ENCODE measurements at places on chromosomes 4 and X.

- no peak for DNase-seq
Observed at GRCh38 chr4:25235401-25235800, 1.6 kb downstream of the PI4K2B start.

GRCh38 chr4:155768370-155768769 lies 9.5 kb downstream of the GUCY1B1 start:
- DNase-seq = no peak

- DNase-seq = no peak
Observed at GRCh38 chr4:38989487-38989886, 42.7 kb downstream of the TMEM156 start.

GRCh38 chrX:128728943-128729342 lies 676.7 kb upstream of the ACTRT1 start:
- no peak for DNase-seq

DNA sequence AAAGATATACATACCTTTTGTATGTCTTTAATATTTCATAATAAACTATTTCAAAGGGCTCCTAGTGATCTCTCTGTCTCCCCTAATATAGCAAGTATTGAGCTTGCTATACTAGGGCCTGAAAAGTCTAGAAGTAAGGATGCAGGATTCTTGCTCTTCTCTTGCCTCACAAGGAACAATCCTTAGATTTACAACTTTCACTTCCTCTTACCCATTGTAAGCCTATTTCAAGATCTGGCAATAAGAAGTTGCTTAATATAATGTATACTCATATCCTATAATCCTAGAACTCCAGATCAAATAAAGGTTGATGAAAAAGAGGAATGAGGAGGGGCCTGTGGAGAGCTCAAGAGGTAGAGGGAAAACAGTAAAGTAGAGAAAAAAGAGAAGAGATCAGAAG lies 40.8 kb upstream of the CHRDL1 start:
- DNase-seq = no peak

- DNase-seq = no peak
Observed at GRCh38 chr4:165331823-165332222, 4.4 kb downstream of the MSMO1 start.

DNA sequence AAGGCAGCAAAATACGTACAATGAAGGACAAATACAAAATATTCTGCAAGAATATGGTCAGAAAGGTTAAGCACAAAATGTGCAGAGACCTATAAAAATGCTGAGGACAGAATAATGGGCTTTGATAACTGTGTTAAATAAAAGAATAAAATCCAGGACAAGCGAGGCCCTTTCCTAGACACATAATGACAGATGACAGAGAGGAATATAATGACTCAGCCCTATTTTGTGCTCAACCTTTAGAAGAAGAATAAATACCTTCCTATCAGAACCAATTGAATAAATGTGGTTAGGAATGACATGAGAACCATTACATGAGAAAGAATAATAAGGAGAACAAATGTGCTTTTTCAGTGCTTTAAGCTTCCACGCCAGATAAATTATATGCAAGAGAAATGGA lies 178.0 kb downstream of the TEX13C start:
- no peak for DNase-seq

DNA sequence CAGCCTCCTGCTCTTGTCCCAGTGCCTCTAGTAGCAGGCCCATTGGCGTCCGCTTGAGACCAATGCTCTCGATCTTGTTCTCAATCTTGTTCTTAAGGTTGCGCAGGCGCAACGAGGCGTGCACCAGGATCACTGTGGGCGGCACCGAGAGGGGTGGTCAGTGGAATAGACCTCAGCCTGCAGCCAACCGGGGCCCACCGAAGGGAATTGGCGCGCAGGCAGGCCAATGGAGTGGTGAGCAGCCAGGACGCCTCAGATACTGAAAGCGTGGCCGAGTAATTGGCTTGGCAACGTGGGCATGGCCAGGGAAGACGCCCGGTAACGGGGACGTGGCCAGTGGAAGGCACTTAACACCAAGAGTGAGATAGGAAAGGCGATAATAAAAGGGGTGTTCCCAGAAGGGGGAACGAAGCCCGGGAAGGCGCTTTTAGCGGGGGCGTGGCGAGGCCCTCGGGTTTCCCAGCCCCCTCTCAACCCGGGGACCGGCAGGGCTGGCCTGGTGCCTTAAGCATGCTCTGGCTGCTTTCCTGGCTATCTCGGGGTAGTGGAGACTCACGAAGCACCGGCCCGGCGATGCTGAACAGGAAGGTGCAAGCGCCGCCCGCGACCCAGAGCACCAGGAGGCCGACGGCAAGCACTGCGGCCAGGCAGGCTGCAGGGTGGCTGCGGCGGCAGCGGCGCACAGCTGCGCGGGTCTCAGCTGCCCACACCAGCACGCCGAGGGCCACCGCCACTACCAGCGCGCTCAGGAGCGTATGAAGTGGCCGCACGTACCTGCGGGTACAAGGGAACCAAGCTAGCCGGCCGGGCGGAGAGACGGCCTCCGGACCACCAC lies 1.7 kb downstream of the PRAF2 start:
- DNase-seq = no peak

- no peak for DNase-seq
Observed at GRCh38 chr4:127148165-127148564, 484.6 kb upstream of the INTU start.

- DNase-seq = no peak
Observed at GRCh38 chrX:149036086-149036485, 469.0 kb downstream of the IDS start.

- no peak for DNase-seq
Observed at GRCh38 chrX:24920769-24921168, 95.0 kb downstream of the ARX start.

GRCh38 chrX:11553594-11553993 lies 112.1 kb downstream of the ARHGAP6 start:
- DNase-seq = no peak

DNA sequence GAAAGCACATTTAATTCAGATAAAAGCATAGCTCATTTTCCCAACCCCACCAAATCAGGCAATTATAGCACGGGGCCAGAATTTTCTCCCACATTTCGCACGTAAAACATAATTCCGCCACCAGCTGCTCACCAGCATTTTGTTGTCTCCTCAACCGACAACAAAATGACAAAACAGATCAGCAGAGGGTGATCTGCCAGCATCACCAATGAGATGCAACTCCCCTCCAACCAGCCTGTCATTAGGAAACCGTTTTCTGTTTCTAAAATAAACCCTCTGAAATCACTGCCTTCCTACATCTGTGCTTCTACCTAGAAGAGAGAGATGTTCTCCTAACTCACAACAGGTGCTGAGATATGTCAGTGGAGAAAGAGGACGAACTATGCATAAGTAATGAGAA lies 654.8 kb upstream of the CPEB2 start:
- DNase-seq = no peak

GRCh38 chrX:2374086-2374485 lies 126.7 kb downstream of the DHRSX start:
- no peak for DNase-seq

GRCh38 chr4:151218343-151218742 lies 58.6 kb upstream of the PRSS48 start:
- DNase-seq = no peak

- DNase-seq = no peak
Observed at GRCh38 chrX:19332983-19333382, 10.7 kb upstream of the PDHA1 start.

DNA sequence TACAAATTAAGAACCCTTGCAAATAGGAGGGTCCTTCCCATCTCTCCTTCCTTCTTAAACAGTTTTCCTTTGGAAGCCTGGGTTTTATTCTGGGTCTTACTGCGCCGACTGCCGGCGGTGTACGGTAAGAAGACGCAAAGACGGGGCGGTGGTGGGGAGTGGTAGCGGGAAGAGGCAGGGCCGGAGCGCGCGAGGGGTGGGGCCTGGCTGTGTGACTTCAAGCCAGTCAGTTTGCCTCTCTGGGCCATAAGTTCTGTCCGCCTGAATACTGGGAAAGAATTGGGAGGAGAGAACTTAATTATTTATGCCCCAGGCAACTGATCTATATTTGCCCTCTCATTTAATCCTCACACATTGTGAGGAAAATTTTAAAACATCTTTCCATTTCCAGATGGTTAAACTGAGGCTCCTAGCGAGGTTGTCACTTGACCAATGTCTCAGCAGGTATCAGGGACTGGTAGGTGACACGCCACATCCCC lies 726 bp upstream of the KANTR start:
- peak; percentile 31 for DNase-seq

GRCh38 chr4:101279377-101279871 lies 67.9 kb downstream of the PPP3CA start:
- DNase-seq = no peak

GRCh38 chr4:98564852-98565251 lies 93.6 kb downstream of the TSPAN5 start:
- DNase-seq = no peak

GRCh38 chrX:13059637-13060499 lies 15.4 kb upstream of the FAM9C start:
- no peak for DNase-seq

- DNase-seq = no peak
Observed at GRCh38 chrX:302975-303374, 15.6 kb downstream of the GTPBP6 start.

GRCh38 chrX:48601741-48602394 lies 4.6 kb downstream of the WDR13 start:
- DNase-seq = no peak

DNA sequence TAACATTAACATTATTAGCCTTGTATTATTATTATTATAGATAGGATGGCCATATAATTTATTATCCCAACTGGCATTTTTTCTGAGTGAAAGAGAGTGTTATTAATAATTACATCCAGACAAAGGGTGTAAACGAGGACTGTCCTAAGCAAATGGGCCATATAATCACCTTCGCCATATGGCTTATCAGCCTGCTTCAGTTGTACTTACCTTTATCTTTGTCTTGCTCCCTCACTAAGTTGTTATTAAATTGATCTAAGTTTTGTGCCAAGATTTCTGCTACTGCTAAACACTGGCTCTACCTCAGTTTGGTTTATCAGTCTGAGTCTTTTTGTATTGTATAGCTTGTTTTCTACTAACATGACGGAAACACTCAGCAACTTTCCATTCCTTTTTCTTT lies 76.9 kb downstream of the STIM2 start:
- DNase-seq = no peak

GRCh38 chrX:151902813-151903591 lies 9.7 kb upstream of the MAGEA4 start:
- DNase-seq = no peak

DNA sequence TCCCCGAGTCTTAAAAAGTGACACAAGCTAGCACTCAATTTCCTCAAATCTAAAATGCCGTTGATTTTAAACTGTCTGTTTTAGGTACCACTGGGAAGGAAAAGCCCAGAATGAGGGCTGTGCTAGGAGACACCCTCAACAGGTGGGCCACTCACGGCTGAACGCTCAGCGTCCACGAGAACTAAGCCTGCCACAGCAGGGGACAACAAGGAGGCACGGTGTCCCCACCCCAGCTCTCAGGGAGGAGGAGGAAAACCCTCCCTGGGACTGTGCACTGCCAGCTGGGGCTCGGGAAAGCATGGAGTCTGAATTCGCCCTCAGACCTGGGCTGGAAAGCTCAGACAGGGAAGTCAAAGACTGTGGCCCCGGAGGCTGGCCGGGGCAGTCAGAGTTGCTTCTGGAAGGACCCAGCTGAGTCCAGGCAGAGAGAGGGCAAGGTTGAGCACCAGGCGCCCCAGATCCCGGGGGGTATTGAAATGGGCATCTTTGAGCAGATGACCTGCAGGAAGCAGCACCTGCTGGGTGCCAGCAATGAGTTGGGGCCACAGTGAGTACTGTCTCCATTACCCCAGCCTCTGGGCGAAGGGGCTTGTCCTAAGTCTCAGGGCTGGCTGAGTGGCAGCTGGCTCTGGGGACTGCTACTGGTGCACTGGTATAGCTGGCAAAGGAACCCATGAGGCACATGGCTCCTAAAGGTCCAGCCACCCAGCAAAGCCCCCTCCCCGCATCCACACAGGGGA lies 769 bp upstream of the CPZ start:
- DNase-seq = no peak

GRCh38 chr4:163663454-163664225 lies 169.2 kb downstream of the TMA16 start:
- no peak for DNase-seq

- no peak for DNase-seq
Observed at GRCh38 chr4:184850018-184850417, 24.2 kb upstream of the ACSL1 start.

- no peak for DNase-seq
Observed at GRCh38 chr4:113725963-113726362, 35.6 kb downstream of the CAMK2D start.

DNA sequence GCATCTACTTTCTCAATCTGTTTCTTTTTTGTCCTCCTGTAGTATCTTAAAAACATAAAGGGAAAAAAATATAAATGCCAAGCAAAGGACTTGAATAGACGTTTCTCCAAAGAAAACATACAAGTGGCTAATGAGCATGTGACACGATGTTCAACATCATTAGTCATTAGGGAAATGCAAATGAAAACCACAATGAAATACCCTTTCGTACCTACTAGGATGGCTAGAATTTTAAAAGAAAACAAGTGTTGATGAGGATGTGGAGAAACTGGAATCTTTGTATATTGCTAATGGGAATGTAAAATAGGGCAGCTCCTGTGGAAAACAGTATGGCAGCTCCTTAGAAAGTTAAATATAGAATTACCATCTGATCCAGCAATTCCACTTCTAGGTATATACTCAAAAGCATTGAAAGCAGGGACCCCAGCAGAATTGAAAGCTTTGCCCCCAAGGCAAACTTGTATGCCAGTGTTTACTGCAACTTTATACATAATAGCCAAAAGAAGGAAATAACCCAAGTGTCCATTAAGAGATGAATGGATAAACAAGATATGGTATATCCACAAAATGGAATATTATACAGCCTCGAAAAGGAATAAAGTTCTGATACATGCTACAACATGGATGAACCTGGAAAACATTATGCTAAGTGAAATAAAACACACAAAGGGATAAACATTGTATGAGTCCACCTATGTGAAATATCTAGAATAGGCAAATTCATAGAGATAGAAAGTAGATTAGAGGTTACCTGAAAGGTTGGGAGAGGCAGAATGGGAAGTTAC lies 138.3 kb downstream of the SH3KBP1 start:
- DNase-seq = no peak

GRCh38 chr4:102832105-102832504 lies 4.8 kb upstream of the UBE2D3 start:
- no peak for DNase-seq

- peak; percentile 86 for DNase-seq
Observed at GRCh38 chr4:1683736-1684505, at the start of gene FAM53A. TSS of gene FAM53A (minus strand) at chr4:1684313. CDS start at chr4:1668741, 15,572 bp downstream.

DNA sequence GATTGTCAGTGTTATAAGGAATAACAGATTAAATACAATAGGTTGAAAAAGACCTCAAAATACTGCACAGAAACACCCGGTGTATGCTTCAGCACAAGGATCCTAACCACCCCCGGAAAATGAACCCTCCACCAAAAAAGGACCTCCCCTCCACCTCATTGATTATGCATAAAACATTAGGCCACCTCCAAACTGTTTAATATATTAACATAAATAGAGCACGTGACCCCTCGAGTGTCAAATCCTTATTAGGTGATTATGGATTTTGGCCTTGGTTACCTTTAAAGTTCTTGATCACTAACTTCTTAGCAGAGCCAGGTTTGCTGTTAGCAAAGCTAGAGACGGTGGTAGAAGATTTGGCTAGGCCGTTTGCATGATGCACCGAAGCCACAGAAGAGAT lies 958 bp downstream of the CUL4B start:
- DNase-seq = no peak

Measured in stimulated activated CD4-positive, alpha-beta T cell treated with anti-CD3 and anti-CD28 coated beads, Interleukin-1b, Interleukin-23, amount 100 ng/mL, for 1 hour (primary cell).